ENCODE measurements at places on chromosomes 11 and 22.

GRCh38 chr11:2882396-2883110 lies 3.0 kb downstream of the CDKN1C start:
- no peak for DNase-seq

DNA sequence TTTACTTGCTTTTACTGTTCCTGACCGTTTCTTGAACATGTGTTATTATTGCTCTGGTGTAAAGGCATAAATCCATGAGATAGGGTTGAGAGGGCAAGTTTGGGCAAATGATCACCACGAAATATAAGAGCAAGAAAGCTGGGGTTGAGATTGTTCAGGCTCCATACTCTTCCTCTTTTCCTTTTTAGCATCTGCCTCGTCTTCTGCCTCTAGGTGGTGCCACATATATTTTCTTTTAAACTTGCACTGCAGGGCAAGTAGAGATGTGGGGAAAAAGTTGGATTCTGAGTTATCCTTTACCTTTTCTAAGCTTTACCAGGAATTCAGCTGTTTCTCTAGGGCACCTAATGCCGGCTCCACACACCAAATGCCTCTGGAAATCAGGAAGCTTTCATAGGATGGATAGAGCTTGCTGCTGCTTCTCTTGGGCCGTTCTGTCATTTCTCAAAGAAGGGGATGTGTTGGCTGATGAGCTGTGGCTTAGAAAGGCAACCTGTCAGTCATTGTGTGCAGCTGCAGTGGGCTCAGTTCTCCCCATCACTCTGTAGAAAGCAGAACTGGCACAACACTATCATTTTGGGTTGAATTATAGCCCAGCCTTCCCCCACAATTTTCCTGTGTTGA lies 98.2 kb downstream of the LDLRAD3 start:
- DNase-seq = no peak

DNA sequence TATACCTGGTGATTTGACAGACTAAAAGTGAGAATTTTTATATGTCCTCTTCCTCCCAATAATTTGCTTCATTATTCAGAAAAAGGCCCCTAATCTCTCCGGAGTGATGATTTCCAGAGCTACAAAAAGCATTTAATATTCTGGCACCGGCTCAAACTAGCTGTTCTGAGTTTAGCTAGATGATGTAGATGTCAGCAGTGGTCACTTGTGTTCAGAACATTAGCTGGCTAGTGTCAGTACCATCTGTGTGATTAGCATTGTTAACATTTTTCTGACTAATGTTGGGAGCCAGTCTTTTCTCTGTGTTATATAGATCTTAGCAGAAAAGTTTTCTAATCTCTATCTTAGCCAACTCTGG lies 68.7 kb upstream of the RRM1 start:
- no peak for DNase-seq

DNA sequence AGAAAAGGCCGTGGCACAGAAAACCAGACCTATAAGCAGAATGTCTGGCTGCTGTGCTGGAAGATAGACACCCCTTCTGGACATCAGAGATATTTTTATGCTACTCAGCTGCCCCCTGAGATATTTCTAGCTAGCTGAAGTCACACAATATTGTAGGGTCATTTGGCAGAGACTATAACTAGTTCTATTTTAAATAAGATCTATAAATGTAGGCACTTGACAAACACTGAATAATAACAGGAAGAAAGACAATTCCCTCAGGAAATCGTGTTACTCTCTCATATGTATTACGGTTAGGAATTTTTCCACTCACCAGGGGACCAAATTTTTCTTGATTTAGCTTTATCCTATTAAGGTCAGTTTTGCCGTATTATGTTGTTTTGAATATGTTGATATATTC lies 845.4 kb downstream of the OPCML start:
- no peak for DNase-seq

DNA sequence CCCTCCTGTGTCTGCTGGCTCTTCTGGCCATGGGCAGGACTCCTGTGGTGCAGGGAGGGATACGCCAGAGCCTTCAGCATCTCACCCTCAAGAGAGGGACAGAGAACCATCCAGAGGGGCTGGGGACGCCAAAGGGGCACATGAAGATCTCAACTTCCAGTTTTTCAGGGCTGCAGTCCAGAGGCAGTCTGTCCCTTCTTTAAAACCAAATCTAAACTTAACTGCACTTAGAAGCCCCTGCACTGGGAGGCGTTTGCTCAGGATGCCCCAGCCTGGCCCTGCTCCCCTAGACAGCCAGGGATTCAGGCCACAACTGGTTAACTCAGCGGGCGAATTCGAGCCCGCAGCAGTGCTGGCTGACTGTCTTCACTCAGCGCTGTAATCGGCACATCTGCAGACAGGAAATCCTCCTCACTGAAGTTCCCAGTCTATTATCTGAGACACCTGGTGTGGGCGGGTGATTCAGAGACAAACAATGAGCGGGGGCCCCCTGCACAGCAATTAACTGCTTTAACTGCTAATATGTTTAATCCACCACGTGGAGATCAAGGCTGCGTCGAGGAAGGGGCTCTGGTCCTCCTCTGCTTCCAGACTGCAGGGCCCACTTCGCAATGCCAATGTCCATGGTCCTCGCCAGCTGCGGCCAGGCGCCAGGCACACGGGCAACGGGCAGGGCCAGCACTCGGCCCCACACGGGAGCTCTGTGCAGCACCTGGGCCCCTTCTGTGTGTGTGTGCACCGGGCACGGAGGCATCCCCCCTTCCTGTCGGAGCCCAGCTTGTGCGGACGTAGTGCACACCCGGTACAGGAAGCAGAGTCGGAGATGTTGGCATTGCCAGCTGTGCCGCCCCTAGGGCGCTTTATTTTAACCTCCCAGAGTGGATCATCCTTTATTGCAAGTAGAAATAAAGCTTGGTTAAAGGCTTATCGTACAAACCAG lies 36.9 kb upstream of the GNB1L start:
- peak; percentile 77 for DNase-seq

DNA sequence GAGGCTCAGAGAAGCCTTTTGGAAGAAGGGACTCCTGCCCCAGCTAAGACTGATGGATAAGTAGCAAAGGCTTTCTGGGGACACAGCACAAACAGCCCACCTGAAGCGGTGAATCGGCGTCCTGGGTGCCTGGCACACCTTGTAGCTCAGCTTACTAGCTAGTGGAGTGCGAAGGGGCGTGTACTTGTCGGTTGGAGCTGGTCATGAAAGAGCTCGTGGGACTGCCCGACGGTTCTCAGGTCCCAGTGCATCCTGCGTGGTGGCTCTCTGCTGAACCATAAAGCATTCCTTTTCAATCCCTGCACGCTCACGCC lies 690 bp upstream of the UVRAG start:
- no peak for DNase-seq

- no peak for DNase-seq
These were observed 265.1 kb downstream of the FAM76B start for GRCh38 chr11:95524314-95525036.

- no peak for DNase-seq
These were observed 268.8 kb downstream of the DDX10 start for GRCh38 chr11:108933630-108934029.

- no peak for DNase-seq
These were observed 4.5 kb downstream of the FHIP1B start for GRCh38 chr11:6229911-6230310.

DNA sequence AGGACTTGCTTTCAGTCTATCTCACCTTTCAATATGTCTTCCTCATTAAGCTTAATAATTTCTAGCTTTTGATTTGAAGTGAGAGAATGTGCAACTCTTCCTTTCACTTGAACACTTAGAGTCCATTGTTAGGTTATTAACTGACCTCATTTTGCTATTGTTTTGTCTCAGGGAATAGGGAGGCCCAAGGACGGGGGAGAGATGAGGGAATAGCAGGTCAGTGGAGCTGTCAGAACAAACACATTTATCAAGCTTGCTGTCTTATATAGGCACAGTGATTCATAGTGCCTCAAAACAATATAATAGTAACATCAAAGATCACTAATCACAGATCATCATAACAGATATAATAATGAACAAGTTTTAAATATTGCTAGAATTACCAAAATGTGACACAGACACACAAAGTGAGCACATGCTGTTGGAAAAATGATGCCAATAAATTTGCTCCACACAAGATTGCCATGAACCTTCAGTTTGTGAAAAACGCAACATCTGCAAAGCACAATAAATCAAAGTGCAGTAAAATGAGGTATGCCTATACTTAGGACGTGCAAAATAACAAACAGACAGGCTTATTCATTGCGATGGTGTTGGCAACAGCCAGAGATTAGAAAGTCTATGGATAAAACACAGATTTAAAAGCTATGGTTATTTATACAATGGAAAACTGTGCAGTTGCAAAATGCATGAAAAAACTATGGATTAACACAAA lies 106.3 kb upstream of the TEAD1 start:
- DNase-seq = no peak

GRCh38 chr22:16608931-16609330 lies 16.3 kb upstream of the CCT8L2 start:
- no peak for DNase-seq

GRCh38 chr22:22458896-22459588 lies 49.5 kb downstream of the ZNF280B start:
- DNase-seq = no peak

DNA sequence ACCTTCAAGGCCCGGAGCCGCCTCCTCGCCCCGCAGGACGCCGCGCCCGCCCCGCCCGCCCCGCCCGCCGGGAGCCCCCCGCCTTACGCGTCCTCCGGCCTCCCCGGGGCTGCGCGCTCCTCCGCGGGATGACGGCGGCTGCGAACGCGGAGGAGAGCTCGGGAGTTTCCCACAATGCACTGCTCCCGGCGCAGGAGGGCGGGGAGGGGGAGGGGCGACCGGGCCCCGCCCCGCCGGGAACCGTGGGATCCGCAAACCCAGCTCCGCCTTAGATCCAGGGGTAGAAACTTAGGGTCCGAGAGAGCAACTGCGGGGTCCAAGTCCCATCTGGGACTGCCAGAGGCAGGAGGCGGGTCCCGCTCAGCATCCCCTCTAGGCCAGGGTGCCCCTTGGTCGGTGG lies at the start of gene CEND1:
CEND1 (minus strand) TSS at position 148 of the 400 bp plus-strand sequence. CDS start 1,514 bp downstream, outside the sequence.
- DNase-seq = no peak

- no peak for DNase-seq
These were observed 92.5 kb downstream of the APIP start for GRCh38 chr11:34823639-34824038.

GRCh38 chr11:12674571-12674935 lies 332 bp downstream of the TEAD1 start:
- no peak for DNase-seq

- DNase-seq = no peak
These were observed 10.2 kb upstream of the LDHA start for GRCh38 chr11:18384157-18384641.

DNA sequence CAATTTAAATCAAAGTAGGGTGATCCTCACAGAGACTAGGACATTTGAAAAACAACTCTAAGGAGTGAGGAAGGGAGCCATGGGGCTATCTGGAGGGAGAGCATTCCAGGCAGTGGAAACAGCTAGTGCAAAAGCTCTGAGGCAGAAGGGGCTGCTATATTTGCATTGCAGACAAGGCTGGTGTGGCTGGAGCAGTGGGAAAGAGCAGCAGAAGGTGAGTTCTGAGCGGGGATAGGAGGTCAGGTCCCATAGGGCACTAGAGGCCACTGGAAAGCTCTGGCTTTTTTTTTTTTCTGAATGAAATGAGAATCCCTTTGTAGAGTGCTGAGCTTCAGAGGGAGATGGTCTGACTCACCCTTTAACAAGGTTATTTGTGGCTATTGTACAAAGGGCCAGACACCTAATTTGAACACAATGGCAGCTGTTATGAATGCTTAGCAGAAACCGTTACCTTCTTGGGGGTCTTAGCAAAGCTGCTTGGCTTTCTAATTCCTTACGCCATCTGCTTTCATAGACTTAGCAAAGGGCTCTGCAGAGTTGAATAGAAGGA lies 291.6 kb downstream of the BUD13 start:
- DNase-seq = no peak

- no peak for DNase-seq
These were observed 16.8 kb downstream of the APOL6 start for GRCh38 chr22:35664955-35665587.

All from stimulated activated CD4-positive, alpha-beta T cell treated with anti-CD3 and anti-CD28 coated beads, Interleukin-2, amount 100 ng/mL, for 48 hours (primary cell).